ENCODE measurements at places on chromosomes 5 and 9.

DNA sequence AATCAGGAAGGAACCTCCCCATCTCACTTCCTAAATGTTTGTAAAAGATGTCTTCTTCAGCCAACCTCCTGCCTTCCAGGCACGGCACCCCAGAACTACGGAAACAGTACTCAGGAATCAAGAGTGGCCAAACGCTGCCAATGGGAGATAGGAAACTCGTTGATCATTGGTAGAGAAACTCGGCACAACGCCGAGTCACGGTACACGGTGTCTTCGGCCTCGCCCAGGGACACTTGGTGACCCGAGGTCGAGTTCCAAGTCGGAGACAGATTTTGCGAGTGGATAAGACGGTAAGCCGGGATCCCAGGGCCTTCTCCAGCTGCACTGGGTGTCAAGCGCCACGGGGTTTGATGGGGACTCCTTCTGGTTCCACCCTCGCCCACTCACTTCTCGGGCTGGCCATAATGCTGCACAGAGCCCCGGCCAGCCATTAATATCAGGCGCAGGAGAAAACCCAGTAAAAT, 343 bp downstream of the KIAA0825 start:
- DNase-seq: no peak

DNA sequence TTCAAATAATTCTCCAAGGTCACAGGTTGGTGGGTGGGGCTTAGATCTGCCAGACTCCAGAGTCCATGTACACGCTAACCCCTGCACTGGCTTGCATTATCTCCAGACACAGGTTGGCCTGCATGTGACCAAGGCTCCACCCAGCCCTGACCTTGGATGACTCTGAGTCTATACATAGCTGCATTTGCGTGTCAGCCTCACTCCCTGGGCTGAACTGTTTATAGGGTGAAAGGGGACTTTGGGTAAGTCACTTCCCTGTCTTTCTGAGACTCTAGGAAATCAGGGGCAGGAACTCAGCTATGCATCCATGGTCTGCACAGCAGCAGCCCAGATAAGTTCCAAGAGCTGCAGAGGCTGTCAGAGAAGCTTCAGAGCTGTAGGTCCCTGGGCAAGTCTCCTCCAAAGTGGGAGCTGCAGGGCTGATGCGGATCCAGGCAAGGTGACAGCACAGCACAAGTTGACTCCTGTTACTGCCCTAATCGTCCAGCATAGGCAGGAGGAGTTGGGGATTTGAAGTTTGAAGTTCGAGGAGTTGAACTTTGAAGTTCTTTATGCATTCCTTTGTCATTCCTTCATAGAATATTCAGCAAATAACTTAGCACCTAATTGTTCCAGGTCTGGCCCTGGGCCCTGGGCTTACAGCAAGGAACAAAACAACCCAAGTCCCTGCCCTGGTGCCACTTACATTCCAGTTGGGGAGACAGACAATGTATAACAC, 53.4 kb downstream of the SLC22A5 start:
- no peak for DNase-seq

GRCh38 chr9:16434526-16434925, 435.9 kb downstream of the BNC2 start:
- no peak for DNase-seq

- DNase-seq: no peak
Measured at GRCh38 chr9:111794835-111795556, at the start of gene SHOC1. Gene SHOC1, minus strand, starts transcription at chr9:111794937. Its CDS starts 3,519 bp downstream, at chr9:111791418.

DNA sequence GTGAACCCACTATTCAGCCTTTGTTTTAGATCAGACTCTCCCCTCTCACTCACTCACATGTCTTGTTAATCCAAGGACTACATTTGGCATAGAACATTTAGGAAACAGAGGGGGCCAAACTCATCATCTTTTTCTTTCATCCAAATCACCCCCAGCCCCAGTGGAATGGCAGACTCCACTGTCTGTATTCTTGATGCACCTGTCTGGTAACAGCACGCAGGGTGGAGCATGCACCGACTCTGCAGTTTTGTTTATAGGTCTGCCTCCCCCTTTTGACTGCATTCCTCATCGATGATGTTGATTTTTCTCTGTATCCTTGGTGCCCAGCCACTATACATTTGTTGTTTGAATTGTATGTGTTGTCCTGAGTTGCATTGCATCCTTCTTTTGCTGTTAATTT, 66.0 kb downstream of the ANGPTL2 start:
- DNase-seq: no peak

DNA sequence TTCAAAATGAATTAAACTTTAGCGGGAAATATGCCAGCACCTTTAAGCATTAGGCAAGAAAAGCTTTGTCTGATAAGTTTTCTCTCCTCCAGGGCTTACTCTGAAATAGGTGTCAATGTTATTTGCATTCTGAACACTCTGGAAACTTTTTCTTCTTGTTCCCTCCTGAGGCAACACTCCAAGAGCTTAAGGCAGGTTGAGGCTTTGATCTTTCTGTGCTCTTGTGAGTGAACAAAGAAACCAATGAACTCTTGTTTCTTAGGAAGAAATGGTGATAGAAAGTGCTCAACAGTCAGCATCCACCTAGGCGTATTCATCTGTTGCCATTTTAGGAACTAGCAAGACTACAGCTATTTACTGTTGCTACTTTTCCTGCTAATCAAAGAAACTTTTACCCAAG, 259.8 kb downstream of the NFIB start:
- no peak for DNase-seq
